ENCODE measurements at places on chromosomes 1 and 21.
A peak's percentile ranks its signal among the peaks of the same experiment; 100 is the strongest.

DNA sequence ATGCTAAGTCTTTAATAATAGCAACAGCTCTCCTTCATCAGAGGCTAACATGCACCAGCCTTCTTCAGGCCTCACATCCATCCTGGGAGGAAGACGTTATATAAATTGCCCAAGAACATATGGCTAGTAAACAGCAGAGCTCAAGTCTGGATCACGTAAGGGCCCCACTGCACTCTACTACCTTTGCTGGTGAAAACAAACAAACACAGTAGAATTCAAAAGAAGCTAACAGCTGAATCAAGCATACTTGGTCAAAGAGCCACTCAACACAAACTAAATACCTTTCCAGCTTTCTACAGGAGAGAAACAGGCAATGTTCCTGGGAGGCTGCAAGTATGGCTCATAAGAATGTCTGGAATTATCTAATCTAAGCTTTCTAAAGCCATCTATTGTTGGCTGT, 66.0 kb downstream of the WLS start:
- no peak for DNase-seq

GRCh38 chr21:44966135-44967081, 26.6 kb downstream of the SLX9 start:
- DNase-seq: peak; percentile 11

DNA sequence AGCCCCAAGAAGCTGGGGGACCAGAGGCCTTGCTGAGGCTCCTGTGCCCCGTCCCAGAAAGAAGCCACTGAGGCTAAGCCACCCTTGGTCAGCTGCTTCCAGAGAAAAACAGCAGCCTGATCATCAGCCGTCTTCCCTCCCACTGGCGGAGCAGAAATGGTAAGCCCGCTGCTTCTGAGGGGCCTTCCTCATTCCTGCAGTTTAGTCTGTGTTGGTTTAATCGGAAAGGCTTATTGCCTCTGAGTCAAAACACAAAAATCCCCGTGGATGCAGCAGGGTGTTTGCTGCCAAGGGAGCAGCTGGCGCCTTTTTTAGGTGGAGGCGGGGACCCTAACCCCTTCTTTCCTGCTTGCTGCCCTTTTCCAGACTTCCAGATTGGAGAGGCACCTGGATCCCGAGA, 33.9 kb downstream of the SPSB1 start:
- no peak for DNase-seq

DNA sequence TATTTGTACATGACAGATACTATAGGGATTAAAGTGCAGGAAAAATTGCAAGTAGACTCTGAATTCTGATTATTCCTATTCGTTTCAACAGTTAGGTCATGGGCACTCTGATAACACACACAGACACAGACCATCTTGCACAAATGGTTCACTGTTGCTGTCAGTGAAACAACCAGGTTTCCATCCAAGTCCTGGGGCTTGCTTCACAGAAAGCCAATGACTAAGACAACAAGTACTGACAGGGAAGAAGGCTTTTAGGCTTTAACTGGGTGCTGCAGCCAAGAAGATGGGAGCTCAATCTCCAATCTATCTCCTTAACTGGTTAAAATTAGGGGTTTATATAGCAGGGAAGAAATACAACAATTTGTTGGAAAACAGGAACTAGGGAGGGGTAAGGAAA, 57.6 kb downstream of the RIMS3 start:
- DNase-seq: no peak

DNA sequence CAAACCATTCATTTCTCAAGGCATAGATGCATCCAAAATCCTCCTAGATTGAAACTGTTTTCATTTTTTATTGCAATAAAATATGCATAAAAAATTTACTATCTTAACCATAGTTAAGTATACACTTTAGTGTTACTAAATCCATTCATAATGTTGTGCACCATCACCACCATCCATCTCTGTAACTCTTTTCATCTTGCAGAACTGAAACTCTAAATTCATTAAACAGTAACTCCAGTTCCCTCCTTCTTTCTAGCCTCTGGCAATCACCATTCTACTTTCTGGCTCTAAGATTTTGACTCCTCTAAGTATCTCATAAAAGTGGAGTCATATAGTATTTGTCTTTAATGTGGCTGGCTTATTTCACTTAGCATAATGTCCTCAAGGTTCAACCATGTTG, 236.8 kb downstream of the SMYD3 start:
- DNase-seq: no peak

DNA sequence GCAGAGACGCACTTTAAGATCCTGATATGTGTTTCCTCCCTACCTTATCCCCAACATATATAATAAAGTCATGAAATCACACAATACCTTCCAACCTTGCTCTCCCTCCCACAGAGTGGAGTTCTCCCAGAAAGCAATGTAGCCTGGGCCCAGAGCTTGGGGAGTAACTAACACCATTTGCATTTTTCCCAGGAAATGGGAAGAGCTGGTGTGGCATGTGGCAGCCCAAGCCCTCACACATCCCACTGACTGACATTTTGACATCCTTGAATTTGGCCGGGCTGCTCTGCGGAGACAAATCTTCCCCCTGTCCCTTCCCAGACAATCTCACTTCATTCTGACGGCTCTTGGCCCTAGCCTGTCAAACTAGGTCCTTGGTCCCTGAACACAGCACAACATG, 37.0 kb upstream of the ATP2B4 start:
- no peak for DNase-seq

DNA sequence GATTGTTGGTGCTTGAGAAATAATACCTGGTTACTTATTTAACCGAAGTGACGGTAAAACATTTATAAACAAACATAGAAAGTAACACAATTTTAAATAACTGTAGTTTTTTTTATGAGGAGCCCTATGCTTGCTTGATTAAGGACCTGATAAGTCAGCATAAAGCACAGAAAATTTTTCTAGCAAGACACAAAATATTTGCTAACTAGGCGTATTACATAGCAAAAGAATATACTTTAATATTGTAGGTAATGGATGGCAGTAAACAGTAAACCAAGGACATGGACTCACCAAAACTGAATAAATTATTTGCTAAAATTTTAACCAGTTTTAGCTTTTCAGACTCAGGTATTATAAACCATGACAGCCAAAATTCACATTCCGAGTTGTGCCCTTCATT, 90.9 kb downstream of the MAST2 start:
- DNase-seq: no peak

DNA sequence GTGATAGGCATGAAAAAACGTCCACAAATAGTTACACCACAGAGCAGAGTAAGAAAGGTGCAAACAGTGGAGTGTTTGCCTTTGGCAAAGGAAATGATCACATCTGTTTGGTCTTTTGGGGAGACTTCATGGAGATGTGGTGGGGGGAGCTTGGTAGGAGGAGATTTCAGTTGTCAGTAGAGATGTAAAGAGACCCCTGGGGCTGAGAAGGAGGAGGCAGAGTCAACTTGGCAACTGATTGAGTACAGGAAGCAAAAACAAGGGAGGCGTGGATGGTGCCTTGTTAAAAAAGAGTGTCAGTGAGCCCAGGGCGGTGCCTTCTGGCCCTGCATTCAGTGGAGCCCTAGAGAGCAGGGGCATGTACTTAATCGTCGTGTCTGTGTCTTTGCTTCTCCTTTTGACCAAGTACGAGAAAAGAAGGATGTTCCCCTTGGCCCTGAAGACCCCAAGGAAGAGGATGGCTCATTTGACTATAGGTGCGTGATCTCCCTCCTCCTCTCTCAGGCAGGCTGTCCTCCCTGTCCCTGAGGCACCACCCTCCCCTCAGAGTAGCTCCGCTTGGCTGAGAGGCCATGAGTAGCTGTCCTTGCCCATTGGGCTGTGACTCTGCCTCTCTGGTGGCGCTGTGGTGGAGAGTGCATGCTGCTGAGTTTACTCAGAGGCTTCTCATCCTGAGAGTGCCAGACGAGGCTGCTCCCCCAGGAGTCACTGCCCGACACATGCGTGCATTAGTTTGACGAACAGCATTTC, 30.4 kb upstream of the CNTN2 start:
- no peak for DNase-seq

DNA sequence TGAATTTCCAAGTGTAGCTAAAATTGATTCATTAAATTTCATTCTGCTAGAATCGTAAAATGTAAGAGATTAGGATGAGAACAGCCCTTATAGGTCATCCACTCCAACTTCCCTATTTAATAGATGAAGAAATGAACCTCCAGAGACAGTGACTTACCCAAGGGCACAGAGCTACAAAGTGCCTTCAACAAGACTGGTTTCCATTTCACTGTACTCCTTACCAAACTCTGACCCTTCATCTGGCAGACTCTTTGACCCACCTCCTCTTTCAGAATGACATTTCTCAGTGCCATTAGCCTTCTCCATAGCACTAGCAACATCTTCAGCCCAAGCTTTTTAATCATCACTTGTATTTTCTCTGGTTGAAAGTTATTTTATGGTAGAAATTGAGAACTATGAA, 161.3 kb downstream of the NEK7 start:
- DNase-seq: no peak

DNA sequence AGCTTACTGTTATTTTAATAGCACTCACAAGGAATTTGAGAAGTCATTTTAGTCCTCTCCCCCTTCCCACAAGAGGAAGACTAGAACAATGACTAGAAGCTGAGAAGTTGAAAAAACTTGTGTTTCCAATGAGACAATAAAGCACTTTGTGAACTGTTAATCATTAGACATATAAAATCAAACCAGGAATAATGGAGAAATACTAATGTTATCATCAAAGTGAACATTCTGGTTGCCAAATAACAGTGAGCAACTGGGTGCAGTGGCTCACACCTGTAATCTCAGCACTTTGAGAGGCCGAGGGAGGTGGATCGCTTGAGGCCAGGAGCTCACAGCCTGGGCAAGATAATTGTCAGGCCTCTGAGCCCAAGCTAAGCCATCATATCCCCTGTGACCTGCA, 54.0 kb upstream of the RASAL2 start:
- DNase-seq: no peak

- no peak for DNase-seq
Observed at GRCh38 chr1:33276573-33277298, 20.4 kb downstream of the ZNF362 start.

DNA sequence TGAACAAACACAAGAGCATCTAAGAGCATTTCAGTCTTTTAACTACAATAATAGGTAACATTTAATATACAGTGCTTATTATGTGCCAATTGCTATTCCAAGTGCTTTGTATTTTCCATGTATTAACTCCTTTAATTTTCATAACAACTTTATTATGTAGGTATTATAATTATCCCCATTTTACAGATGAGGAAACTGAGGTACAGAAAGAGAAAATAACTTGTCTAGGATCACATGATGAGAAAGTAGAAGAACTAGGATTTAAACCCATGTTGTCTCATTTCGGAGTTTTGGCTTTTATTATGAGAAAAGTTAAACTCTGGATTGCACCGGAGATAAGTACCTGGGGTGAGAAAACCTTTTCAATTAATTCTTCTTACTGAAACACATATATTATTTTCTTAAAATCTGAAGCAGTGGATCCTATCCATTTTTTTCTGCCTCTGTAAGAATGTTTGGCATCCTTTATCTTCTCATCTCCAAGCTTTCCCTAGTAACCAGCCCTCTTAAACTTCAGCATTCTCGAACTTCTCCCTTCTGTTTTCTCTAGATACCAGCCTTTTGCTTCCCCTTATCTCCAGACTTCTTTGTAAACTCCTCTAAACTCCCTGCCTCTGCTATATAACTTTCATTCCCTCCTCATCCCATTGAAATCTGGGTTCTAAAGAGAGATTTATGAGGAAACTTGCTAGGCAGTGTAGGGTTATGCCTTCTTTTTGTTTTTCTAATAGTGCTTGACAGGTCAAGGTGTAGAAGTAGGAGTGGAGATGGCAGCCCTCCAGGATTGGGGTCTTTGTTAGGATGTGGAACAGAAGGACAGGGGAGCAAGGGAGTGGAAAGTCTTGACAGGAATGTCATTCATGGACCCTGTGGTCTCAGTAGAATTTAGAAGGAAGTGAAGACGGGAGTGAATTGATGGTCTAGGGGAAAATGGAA, 28.3 kb downstream of the POU2F1 start:
- DNase-seq: no peak
